ENCODE measurements at places on chromosomes 6 and 20. TPM values are rescaled to one million over a fixed set of nuclear protein-coding genes. Genes with fewer than 3 reads are reported as not detected.

DNA sequence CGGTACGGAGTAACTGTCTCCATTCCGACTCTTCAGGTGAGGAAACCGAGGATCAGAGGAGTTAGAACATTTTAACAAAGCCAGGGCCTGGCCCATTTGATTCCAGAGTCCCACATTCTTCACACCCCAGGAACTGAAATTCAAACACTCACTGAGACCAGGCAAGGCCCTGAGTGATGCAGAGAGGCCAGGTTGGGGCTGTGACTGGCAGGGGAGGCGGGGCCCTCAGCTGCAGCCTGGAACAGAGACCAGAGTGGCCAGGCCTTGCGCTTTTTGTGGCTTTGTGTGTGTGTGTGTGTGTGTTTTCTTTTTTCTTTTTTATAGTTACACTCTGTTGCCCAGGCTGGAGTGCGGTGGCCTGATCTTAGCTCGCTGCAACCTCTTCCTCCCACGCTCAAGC is 57.2 kb downstream of the BCAS4 start:
- no peak for DNase-seq

GRCh38 chr6:100378576-100378975 is 86.1 kb downstream of the SIM1 start:
- DNase-seq = no peak

- DNase-seq = no peak
These were observed 66.3 kb upstream of the MAP7 start for GRCh38 chr6:136616527-136616926.

- no peak for DNase-seq
These were observed 8.5 kb downstream of the NRN1 start for GRCh38 chr6:5998236-5998635.

- DNase-seq = no peak
These were observed 213.9 kb upstream of the PRDM1 start for GRCh38 chr6:105872249-105872648.

- DNase-seq = no peak
These were observed 413.5 kb downstream of the BTBD3 start for GRCh38 chr20:12331236-12331635.

- no peak for DNase-seq
These were observed 118.3 kb downstream of the KIF13A start for GRCh38 chr6:17869010-17869752.

DNA sequence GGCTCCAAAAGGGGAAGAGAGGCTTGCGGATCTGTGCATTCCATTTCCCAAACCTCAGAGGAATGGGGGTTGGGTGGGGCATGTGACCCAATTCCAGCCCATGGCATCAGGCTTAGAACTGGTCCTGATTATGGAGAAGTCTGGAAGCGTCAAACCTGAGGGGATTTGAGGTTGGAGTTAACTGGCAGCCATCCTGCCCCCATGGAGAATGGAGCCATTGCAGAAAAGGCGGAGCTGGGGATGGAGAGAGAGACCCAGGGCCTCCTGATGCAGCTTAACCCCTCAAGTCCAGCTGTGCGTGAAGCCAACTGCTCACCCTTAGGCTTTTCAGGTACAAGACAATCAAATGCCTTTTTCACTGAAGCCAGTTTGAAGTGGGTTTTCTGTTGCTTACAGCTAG is 9.9 kb upstream of the SDCBP2 start:
- no peak for DNase-seq

- no peak for DNase-seq
These were observed 69.1 kb upstream of the TOP1 start for GRCh38 chr20:40959325-40960092.

The DNAH8 gene
- total RNA-seq = 0.11 TPM

The ZBTB22 gene
- total RNA-seq = 20.9 TPM

The PSMB8 gene
- 327 TPM for total RNA-seq

The MYLIP gene
- 25.8 TPM for total RNA-seq

The FOXA2 gene
- total RNA-seq = not detected

The CFAP206 gene
- not detected for total RNA-seq

All from activated naive CD8-positive, alpha-beta T cell treated with anti-CD3 and anti-CD28 coated beads, Interleukin-2, amount 10 ng/mL, durations not matched to agents 7 days and 5 days (primary cell).